Stimulated activated naive CD8-positive, alpha-beta T cell treated with anti-CD3 and anti-CD28 coated beads, Interleukin-15, Interleukin-2, amounts not matched to agents 100 U/mL and 50 U/mL, for 24 hours (primary cell): ENCODE measurements at places on chromosomes 6 and 20.

DNA sequence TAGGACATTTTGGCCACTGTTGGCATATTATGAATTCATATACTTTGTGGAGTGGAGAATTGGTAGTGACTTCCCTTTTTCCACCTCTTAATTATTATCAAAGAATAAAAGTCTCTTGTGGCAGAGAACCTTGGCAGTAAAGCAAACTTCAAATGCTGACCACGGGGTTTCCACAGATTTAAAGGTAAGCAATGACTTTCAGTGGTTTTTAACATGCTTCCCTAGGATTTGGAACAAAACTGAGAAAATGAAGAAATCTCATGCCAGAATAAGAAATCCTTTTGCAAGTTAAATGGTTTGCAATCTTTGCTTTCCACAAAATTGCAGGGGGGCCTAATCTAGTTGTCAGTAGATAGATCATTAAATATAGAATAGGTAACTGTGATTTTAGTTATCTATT, 2.0 kb upstream of the SDC4 start:
- no peak for DNase-seq

DNA sequence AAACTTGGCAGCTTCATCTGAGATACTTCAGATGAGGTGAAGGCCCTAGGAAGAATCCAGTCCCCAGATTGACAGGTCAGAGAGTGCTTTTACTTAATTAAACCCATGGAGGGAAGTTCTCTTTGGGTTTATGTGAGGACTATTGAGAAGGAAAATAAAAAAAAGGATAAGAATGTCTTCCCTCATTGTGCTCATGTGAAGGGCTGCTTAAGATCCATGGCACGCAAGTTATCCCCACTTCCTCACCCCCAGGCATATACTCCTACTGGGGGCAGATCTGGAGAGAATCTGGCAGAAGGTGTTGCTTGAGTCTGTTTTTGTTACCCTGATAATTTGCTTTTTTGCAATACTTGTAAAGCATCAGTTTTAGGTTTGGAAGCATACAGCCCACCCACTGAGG, 322.9 kb upstream of the TFAP2D start:
- DNase-seq, result no peak

DNA sequence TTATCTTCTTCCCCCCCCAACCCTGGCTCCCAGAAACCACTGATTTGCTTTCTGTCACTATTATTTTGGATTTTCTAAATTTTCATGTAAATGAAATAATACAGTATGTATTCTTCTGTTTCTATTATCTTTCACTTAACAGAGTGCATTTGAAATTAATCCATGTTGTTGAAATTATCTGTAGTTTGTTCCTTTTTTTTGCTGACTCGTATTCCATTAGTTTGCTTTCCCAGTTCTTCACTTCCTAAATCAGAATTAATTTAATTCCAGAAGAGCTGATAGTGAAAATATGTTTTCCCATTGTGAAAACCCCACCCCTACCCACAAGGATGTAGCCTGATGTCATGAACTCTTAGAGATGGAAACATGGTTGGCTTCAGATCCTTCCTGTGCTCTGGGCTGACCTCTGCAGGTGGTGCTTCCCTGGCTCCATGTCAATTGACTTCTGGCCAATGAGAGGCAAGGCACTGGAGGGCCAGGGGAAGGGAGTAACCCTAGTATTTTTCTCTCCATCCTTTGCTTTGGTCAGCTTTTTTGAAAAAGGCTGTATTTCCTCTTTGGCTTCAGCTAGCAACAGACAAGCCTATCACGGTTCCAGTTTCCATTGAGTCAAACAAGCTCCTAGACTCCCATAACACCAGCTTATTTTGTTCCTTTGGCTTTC, 244.4 kb upstream of the HSF2 start:
- DNase-seq, result no peak

GRCh38 chr6:37019065-37019450, 13.6 kb downstream of the FGD2 start:
- no peak for DNase-seq

GRCh38 chr20:63345328-63346100, 15.6 kb downstream of the CHRNA4 start:
- DNase-seq, result no peak

DNA sequence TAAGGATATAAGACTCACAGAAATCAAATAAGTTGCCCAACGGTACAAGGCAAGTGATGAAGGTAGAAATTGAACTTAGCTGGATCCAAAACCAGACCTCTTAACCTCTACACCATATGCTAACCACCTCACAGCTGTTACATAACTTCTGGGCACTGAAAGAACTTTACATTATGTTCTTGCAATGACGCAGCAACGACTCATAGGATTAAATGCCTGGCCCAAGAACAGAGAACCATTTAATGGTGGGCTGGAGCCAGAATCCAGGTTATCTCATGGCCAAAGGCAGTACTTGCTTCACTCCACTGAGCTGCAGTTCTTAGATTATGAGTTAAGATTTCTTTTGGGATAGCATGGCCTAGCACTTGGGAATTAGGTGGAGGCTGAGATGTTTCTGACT, 4.4 kb downstream of the TRMT6 start:
- no peak for DNase-seq

GRCh38 chr6:33620856-33621710, at the start of gene ITPR3:
Gene ITPR3, plus strand, starts transcription at chr6:33621322. Its CDS starts 281 bp downstream, at chr6:33621603.
- DNase-seq, result peak; percentile 73

GRCh38 chr6:16544521-16544920, 216.7 kb downstream of the ATXN1 start:
- no peak for DNase-seq

DNA sequence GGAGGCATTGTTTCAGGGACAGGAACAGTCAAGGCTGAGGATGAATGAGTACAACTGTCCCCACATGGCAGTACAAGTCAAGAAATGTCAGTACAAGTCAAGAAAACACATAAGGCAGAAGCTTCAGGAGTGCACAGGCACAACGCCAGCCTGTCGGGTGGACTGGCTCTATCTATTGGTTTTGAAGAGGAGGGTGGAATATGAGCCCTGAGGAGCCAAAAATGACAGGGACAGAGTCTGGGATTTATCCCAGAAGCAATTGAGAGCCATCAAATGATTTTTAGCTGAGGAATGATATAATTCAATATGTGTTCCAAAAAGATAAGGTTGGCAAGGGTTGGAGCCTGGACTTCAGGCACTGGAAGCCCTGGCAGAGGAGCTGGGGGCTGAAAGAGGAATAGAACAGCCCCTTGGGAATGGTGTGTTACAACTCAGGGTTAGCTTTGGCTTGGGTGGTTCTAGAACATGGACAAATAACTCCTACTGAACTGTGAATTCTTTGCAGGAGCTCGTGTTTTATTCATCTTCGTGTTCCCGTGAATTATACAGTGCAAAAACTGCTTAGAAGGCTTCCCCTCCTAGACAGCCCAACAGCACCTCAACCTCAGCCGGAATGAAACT, 425.7 kb upstream of the ARID1B start:
- no peak for DNase-seq

DNA sequence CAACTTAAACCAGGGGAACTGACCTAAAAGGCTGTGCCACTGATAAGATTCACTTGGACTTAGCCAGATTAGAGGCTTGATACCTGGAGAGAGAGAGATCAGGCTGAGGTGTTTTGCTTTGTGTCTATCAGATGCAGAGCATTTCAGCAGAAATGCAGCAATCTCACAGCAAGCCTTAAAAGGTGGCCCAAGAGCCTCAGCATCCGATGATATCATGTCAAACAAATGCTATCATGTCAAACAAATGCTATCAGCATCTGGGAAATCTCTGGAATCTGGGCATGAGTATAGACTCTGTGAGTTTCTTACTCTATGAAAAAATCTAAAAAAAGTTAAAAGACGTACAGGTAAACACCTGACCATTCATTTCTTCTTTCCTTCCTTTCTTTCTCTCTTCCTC, 718.9 kb downstream of the EYS start:
- DNase-seq, result no peak

DNA sequence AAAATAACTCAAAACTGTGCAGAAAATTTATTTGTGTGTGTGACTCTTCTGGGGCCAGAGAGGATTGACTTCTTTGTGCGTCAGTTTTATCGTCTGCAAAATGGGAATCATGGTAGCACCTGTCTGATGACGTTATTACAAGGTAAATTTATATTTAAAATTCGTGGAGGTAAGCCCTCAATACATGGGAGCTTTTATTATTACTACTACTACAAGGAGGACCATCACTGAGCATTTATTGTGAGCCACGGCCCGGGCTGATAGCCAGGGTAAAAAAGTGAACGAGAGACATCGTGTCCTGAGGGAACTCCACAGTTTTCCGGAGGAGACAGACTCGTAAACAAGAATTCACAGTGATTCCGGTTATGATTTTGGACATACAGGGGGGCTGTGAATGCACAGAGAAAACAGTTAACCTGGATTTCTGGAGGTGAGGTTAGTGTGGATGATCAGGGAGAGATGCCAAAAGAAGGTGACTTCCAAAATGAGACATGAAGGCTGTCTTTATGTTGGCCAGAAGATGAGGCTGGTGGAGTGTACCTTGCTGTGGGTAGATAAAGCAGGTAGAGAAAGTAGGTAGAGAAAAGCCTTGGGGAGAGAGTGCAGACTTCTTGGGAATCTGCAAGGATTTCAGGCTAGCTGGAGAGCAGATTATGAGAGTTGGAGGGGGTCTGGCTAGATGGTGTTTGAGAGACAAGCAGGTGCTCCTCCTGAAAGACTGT, 10.6 kb upstream of the SERINC3 start:
- DNase-seq, result no peak

DNA sequence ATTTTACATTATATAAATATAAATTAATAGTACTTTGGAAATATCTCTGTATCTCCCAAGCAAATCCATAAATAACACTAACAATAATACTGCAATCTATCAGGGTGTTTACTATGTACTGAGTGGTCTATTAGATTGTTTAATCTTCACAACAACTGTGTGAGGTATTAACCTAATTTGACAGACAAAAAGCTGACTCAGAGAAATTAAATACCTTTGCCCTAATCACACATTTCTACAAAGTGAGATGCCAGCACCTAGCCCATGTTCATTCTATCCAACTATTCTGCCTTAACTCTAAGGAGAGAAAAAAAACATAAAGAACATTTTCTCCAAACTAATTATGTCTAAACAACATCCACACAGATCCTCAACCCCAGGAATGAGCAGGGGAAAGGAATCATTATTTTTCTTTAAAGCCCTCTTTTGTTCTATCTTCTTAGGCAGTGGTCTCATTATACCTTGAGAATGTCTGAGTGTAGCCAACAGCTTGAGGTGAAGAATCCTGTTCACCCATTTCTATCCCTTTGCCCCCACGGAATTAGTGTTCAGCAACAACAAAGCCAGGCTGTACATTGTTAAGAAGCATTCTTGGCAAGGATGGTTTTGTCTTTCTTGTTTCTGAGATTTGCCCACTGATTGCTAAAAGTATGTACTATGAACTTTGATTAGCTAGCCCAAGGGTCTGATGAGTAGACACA, 42.7 kb downstream of the PRL start:
- no peak for DNase-seq

GRCh38 chr20:10609276-10609675, 64.5 kb downstream of the JAG1 start:
- no peak for DNase-seq

- peak; percentile 8 for DNase-seq
Observed at GRCh38 chr6:131950767-131951575, at the start of gene CCN2. Gene CCN2, minus strand, starts transcription at chr6:131951372. Its CDS starts 200 bp downstream, at chr6:131951172.

DNA sequence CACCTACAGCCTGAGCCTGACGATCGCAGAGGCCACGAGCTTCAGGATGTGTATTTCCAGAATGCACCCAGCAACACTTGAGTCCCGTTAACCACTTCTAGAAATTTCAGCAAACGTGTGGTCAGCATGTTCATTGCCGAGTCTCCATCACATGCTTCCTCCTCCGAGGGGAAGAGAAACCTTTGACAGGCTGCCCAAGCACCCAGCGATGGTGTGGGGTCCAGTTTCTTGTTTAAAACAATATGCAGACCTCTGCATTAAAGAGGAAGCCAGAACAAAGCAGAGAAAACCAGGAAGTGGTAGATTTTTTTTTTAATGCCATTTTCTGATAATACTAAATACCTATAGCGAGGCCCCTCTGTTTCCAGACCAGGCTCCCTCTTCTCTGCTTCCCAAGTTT, 71.9 kb downstream of the GNAS-AS1 start:
- DNase-seq, result no peak

GRCh38 chr6:134317471-134318131, at the start of gene SGK1:
Gene SGK1, minus strand, starts transcription at chr6:134318112. Its CDS starts 652 bp downstream, at chr6:134317460.
- peak; percentile 12 for DNase-seq

DNA sequence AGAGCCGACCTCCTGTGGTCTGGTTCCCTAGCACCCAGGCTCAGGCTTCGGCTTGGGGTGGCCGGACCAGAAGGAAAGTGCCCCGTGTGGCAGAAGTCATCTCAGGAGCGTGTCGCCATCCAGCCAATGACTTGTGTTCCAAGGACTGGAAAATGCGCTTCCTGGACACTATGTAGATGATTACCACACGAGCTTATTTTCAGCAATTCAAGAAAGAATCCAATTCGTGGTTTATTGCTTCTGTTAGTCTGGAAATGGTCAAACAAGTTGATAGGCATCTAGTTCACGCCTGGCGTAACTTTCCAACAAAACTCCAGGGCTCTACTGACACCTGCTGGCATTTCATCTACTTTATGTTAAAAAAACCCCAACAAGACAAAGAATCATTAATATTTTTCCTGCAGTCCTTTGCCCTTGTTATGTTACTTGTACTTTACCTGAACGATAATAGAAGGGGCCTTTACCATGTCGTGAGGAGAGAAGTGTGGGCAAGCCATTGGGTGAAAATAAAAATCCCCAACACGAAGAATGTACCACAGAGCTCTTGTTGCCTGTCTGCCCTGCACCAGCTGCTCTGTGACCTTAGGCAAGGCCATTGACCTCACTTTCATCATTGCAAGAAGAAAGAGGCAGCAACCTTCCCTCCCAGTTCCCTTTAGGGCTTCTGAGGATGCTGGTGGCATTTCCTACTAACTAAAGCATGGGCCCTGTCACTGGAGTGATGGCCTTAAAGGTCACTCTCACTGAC, 154.7 kb upstream of the LAMP5 start:
- DNase-seq, result no peak

DNA sequence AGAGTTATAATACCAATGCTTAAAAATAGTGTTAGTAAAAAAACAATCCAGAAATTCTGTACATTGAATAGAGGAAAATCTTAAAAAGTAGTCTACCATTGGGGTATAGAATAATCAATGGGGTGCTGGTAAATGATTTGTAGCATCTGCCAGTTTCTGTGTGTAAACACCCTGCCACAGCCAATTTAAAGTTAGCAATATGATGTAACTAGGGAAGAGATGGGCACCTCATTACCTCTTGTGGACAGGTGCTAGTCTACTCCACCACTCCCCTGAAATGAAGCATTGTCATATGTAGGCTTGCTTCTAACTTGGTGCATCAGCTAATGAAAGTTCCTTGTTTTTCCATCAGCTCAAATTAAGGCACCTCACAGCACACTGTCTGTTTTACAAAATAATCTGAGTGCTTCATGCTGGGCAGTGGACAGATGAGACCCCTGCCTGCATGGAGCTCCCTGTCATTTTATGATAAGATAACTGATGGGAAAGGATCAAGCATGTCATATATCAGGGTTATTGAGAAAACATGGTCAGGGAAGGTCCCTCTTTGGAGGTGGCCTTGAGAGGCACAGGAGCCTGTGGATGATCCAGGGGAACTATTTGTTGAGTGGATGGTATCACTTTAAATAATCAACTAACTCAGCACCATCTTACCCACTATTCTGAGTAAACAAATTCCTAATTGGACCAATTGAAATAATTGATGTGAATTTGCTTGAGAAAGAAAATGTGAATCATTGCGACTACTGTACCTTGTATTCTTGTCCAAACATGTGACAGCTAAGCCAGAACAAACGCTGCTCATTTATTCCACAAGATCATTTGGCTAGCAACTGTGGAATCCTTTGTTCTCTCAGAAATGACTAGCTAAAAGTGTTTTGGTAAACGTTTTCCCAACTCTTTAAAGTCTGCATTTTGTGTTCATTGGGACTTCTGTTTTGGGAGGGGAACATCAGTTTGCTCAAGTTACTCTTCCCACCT, 45.9 kb upstream of the CSE1L start:
- no peak for DNase-seq

GRCh38 chr6:38185244-38185643, 365.7 kb downstream of the ZFAND3 start:
- no peak for DNase-seq
